Cerebellar nuclear complex (tissue), 1 donor: ENCODE measurements at places on chromosomes 13 and 19.

GRCh38 chr19:7942981-7943443 lies 454 bp downstream of the TIMM44 start:
- no peak for DNase-seq

DNA sequence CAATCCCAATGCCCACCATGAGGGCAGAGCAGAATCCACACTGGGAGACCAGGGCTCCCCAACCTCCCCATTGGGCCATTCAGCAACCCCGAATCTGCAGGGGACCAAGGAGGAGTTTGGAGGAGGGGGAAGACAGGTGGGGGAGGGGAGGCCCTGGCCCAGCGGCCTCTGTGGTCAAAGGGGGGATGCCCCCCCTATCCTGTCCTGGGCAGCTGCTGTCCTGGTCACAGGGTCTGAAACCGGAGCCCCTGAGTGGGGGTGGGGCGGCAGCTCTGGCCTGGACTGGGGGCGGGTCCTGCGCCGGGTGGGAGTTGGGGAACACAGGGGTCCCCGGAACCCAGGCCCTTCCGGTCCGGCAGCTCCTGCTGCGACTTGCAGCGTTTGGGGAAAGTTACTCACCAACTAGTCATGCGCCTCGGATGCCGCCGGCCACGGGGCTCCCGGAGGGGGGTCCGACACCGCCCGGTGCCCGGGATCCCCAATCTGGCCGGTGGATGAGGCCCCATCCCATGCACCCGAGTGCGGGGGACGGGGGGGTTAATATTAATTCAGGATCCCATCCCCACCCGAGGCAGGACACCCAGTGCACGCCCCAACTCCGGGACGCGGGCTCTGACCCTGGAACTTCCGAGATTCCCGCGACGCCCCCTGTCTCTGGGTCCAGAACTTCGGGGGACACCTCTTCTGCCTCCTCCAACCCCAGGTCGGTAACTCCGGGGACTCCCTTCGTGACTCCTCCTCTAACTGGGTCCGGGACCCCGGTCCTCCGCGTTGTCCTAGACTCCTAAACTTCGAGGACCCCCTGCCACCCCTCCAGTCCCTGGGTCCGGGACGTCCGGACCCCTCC lies 872 bp downstream of the HOMER3 start:
- no peak for DNase-seq

DNA sequence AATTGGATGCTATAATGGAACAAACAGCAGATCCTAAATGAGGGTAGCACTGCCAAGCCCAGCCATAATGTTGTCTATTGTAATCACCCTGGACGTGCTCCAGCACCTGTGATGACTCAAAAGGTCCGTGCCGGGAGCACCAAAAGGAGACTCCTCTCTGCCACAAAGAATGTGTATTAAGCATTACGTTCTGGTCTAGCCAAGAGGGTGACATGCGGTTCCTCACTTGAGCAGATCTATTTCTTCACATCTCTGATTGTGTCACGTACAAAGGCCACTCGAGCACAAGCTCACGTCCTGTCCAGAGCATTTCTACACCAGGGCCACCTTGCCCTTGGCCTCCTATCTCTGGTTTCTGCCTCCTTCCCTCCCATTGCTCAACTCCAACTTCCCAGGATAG lies 219.9 kb upstream of the IRS2 start:
- DNase-seq: no peak

- DNase-seq: no peak
These were observed 2.6 kb downstream of the GPR42 start for GRCh38 chr19:35373492-35373891.

DNA sequence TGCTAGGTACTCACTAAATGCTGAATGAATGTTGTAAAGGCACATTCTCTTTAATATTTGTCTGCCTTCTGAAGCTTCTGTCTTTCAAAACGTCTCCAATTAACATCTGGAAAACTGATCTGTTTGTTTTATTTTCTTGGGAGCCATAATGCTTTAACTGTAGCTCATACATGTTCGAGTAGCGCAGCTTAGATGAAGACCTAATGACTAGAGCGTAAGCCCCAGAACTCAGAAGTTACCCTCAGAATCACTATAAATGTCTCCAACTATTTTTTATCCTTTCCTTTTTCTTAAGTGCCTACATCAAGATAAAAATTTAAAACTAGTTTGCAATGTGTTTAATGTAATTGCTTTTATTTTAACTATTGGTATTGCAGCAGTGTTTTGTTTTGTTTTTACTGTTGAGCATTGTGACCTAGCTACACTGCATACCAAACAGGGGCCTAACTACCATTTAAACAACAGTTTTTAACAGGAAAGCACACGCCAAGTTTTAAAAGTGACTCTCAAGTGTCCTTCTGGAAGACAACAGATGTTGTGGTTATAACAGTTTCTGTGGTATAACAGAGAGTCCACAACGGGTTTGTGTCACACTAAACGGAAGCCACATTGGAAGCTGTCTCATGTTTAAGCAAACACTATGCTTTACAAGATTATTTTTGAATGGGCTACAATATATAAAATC lies 42.0 kb downstream of the MRPL57 start:
- no peak for DNase-seq

DNA sequence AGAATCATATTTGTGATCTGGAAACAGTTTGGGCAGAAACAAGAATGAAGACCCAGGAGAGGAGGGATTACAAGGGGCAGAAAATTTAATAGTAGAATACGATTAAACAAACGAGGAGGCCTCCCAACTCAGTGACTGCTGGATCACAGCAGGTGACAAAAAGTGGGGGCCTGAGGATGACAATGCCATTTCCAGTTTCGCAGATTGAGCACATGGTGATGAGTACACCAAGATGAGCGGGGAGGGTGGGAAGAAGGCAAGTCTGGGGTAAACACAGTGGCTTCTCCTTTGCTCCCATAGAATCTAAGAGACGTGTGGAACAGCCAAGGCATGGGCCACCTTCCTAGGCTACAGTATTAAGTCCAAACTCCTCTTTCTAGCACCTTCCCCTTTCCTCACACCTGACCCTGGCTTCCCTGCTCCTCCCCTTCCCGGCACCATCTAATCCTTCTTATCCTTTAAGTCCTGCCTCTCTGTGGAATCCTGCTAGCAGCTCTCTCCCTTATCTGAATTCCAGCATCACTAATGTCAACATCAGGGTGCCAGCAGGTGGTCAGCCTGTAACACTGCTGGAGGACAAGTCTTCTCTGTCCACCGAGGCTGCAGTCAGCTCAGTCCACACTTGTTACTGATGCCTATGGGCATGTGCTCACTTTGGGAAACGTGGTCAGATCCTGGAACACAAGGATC lies 13.5 kb downstream of the ATP7B start:
- DNase-seq: no peak

GRCh38 chr19:28966737-28967399 lies 246.1 kb downstream of the UQCRFS1 start:
- DNase-seq: no peak

DNA sequence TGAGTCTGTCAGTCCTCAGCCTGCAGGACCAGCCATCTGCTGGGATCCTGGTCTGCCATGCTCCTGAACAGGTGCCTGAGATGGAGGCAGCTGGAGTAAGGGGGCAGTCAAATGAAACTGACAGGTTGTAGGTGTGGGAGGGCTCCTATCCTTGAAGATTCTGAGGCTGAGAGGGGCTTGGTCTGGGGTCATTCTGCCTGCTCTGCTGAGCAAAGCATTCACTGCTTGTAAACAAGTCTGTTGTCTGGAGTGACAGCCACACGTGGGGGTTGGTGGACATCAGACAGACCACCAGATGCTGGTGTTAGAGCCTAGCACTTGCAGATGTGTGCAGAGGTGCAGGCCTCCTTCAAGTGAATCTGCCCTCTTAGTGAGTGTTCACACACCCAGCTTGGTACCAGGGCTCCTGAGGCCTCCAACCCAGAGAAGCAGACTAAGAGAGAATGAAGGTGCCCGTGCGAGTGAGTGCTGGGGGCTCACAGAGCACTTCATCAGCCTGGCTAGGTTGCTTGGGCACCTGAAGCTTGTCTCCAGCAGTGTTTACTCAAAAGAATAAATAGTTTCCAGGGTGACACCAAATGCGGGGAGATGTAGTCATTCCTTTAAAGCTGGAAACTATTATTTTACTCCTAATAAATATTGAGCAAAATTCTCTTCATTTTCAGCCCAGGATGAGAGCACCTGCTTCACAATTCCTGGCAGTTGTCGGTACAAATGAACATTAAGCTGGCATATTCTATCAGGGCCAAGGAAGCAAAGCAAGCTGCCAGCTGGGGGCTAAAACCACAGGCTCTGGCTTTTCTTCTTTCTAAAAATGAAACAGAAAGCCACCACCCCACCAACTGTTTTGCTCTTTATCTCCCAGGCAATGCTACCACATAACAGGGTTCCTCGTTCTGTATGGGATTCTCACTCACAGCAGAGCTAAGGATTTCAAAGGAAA lies 82.3 kb downstream of the RNASEH2B start:
- no peak for DNase-seq

DNA sequence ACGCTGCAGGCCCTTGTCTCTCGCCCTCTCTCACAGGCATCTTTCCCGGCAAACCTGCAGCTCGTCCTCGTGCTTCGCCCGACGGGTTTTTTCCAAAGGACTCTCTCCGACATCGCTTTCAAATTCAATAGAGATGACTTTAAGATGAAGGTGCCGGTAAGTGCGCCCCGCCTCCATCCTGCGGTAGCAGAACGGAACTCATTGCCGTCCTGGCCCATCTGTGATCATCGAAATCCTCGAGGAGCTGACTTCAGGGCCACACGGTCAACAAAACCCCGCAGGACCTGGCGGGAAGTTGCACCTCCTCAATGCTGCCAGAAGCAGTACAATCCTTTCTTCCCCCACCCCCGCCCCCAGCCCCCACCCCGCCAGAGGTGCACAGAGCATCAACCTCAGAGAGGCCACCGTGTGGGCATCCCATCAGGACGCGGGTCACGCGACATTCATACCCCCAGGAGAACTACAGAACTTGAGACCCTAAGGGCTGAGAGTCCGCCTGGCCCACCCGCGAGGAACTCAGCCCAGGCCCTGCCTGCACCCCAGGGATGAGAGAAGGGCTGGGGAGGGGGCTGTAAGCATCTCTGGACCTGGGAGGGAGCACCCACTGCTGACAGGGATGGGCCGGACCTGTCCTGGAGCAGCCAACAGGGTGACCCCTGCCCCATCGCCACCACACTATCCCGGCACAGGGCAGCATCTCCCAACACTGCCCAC lies 44.9 kb upstream of the F7 start:
- DNase-seq: no peak

DNA sequence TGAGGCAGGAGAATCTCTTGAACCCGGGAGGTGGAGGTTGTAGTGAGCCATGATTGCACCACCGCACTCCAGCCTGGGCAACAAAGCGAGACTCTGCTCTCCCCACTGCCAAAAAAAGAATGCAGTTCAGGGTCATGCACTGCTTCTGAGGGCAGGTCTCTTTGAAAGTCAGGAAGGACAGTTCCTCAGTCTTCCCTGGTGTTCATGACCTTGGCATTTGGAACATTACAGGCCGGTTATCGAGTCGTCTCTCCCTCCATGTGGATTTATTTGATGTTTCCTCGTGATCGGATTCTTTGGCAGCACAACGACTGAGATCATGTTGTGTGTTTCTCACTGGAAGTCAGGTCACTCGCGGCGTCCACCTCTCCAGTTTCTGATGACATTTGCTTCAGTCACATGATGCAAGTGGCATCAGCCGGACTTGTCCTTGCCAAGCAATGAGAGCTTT lies 17.2 kb downstream of the FGF21 start:
- no peak for DNase-seq

GRCh38 chr19:34263745-34264237 lies 9.4 kb downstream of the GARRE1 start:
- no peak for DNase-seq

GRCh38 chr13:99439048-99439447 lies 62.2 kb upstream of the TM9SF2 start:
- DNase-seq: no peak

DNA sequence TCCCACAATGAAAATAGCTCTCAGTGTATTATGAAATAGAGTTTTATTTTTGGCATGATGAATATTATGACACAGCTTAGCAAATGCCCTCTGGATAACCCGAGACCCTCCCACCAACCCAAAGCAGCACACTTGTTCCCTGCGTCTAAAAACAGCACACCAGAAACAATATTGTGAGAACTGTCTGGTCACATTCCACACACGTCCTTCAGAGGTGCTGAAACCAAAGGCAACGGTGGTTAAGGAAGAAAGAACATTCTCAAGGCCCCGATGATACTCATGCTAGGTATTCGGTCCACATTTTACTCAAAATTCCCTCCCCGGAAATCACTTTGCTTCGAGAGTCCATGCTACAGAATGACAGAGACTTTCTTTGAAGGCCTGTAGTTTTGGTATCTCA lies 156.7 kb downstream of the SLC7A1 start:
- no peak for DNase-seq

- DNase-seq: no peak
These were observed 176.5 kb downstream of the NUFIP1 start for GRCh38 chr13:44812818-44813217.

- no peak for DNase-seq
These were observed 124.6 kb upstream of the MCF2L start for GRCh38 chr13:112844411-112844810.
